ENCODE measurements at places on chromosomes 2 and 18.

GRCh38 chr2:150391779-150392178 lies 95.7 kb downstream of the RND3 start:
- DNase-seq = no peak

- peak; percentile 22 for DNase-seq
Measured at GRCh38 chr18:48804856-48805610, 145.7 kb downstream of the SMAD7 start.

DNA sequence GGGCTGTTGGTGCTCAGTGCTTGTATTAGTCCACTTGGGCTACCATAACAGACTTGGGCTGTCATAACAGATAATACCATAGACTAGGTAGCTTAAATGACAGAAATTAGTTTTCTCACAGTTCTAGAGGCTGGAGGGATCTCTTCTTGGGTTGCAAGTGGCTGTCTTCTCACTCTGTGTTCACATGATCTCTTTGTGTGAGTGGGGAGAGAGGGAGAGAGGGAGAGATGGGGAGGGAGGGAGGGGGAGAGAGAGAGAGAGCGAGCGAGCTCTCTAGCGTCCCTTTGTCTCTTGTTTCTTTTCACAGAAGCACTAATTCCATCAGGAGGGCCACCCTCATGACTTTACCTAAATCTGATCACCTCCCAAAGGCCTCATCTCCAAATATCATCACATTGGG lies 4.5 kb upstream of the XRCC5 start:
- no peak for DNase-seq

DNA sequence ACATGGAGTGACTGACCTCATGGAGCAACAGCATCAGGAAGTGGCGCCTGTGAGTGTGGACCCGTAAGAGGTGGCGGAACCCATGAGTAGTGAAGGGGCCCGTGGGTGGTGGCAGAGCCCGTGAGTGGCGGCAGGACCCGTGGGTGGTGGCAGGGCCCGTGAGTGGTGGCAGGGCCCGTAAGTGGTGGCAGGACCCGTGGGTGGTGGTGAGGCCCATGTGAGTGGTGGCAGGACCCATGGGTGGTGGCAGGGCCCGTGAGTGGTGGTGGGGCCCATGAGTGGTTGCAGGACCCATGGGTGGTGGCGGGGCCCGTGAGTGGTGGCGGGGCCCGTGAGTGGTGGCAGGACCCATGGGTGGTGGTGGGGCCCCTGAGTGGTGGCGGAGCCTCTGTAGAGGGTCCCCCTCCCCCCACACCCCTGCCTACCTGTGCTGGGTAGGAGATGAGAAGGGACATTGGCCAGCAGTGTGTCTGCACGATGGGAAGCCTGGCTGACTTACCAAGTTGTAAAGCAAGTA lies 407.7 kb upstream of the SALL3 start:
- DNase-seq = no peak

- no peak for DNase-seq
Measured at GRCh38 chr2:156338578-156338977, 6.1 kb upstream of the NR4A2 start.

- DNase-seq = no peak
Measured at GRCh38 chr2:218166791-218167190, at the start of gene CXCR1. Gene CXCR1, minus strand, starts transcription at chr2:218166962. Its CDS starts 1,751 bp downstream, at chr2:218165211.

- no peak for DNase-seq
Measured at GRCh38 chr2:206277503-206277902, 3.0 kb downstream of the ZDBF2 start.

DNA sequence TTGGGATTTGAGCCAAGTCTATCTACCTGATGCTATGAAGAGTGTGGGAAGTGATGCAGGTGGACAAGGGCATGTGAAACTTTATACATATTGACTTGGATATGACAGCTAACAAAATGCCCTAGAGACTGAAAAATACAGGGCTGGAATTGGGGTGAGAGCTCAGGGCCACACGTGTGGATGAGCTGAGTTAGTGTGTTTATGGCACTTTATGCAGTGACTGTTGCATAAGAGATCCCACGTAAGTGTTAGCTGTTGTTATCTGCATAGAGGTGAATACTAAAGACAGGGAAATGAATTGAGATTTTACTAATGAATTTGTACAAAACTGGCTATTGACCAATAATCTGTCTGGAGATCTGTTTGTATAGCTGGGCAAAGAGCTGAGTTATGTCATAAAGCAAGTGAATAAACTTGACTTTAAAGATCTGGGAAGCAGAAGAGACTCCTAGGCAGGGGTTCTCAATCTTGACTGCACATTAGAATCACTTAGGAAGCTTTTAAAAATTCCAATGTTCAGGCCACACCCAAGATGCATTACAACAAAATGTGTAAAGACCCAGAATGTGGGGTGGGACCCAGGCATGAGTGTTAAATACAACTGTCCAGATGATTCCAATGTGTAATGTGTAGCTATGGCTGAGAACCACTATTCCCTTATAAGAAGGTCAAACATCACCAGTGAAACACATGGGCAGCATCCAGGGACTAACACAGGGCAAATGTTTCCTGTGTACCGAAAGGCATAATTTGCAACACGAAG lies 74.2 kb upstream of the STK17B start:
- DNase-seq = no peak

- DNase-seq = no peak
Measured at GRCh38 chr18:46302528-46303485, 198.6 kb downstream of the HAUS1 start.

GRCh38 chr2:54597153-54597848 lies 126.2 kb upstream of the EML6 start:
- peak; percentile 55 for DNase-seq

- DNase-seq = no peak
Measured at GRCh38 chr2:44943031-44943692, 1.7 kb downstream of the SIX3 start.

GRCh38 chr2:55826246-55826645 lies 97.3 kb downstream of the EFEMP1 start:
- DNase-seq = no peak

- peak; percentile 60 for DNase-seq
Measured at GRCh38 chr2:83742117-83742782, 716.8 kb downstream of the SUCLG1 start.

DNA sequence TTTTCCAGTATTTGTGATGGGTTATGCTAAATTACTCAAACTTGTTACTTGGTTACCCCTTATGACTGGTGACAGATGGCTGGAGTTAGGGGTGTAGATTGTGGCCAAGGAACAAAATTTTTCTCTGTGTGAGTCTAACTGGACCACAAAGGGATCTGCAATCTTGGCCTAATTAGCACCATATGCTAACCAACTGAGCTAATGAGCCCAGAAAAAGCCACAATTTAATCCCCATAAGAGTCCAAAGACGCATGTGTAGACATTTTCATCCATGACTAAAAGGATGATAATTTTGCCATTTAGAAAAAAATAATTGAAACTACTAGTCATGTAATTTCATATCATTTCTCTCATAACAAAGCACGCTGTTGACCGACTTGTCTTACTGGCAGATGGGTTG lies 151.2 kb downstream of the ABCA12 start:
- no peak for DNase-seq

DNA sequence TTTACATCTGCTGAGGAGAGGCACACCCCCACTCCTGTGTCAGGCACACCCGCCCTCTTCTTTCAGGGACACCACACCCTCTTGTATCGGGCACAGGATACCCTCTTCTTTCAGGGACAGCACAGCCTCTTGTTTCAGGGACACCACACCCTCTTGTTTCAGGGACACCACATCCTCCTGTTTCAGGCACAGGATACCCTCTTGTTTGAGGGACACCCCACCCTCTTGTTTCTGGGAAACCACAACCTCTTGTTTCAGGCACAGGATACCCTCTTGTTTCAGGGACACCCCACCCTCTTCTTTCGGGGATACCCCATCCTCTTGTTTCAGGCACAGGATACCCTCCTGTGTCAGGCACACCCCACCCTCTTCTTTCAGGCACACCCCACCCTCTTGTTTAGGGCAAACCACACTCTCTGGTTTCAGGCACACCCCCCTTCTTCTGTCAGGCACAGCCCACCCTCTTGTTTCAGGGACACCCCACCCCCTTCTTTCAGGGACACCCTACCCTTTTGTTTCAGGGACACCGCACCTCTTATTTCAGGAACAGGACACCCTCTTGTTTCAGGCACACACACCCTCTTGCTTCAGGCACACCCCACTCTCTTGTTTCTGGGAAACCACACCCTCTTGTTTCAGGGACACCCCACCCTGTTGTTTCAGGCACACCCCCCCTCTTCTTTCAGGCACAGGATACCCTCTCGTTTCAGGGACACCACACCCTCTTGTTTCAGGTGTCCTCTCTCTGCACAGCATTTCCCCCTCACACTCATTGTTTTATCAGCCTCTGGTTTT lies 96.2 kb downstream of the TPO start:
- no peak for DNase-seq
